Right kidney (tissue), 9 donors: ENCODE measurements at places on chromosomes 3 and 15.

DNA sequence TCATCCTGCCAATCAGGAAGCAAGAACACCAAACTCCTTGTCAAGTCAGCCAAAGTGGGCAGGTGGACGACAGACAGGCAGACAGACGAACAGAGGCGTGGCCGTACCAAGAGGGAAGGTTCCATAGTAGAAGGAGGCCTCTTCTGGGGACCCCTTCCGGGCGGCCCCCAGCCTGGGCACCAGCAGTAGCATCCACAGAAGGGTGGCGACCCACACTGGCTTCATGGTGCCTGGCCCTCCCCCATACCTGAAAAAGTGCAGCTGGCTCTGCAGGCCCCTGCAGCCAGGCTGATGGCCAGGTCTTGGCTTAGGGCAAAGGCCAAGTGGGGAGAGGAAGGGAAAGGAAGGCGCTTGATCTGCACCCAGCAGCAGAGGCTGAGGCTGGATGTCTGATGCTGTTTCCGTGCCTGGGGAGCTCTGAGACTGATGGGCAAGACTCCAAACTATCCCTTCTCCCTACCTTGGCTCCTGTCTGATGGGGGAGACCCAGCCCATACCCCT, 607 bp downstream of the LCTL start:
- DNase-seq = no peak

DNA sequence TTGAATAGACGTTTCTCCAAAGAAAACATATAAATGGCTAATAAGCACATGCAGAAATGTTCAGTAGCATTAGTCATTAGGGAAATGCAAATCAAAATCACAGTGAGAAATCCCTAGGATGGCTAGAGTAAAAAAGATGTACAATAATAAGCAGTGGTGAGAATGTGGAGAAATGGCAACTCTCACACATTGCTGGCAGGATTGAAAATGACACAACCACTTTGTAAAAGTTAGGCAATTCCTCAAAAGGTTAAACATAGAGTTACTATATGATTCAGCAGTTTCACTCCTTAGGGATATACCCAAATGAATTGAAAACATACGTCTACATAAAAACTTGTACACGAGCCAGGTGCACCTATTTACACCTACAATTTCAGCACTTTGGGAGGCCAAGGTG, 108.7 kb downstream of the ITPR1 start:
- no peak for DNase-seq

DNA sequence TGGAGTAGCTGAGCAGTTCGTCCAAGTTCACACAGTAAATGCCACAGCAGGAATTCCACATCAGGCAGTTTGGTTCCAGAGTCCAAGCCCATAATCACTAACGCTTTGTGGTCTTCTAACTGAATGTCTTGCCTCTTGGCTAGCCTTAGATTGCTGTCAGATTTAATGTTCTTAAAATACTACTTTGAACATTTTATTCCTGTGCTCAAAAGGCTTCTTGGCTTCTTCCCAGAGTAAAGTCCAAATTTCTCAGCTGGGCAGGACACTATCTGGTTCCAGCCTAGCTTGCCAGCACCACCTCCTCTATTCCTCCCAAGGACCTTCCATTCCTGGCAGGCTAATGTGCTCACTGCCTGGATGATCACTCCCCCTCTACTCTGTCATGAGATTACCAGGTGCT, 256.9 kb downstream of the SQOR start:
- DNase-seq = no peak

- DNase-seq = no peak
Observed at GRCh38 chr3:98900265-98901118, 1.0 kb downstream of the DCBLD2 start.

GRCh38 chr15:23038726-23039142, 635 bp downstream of the TUBGCP5 start:
- no peak for DNase-seq

DNA sequence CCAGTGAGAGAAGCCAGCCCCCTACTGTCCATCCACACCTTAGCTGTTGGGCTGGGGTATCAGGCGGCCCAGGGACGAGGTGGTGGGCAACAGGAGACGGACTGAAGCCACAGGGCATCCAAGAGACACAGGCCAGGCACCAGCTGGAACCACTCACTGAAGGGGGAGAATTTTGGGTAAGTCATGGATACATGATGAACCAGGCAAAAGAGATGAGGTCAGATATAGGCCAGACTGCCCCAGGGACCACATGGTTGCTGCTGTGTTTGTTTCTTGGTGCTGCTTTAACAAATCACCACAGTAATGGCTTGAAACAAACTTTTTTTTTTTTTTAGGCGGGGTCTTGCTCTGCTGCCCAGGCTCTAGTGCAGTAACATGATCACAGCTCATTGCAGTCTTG, 66.4 kb downstream of the SEMA5B start:
- no peak for DNase-seq

- no peak for DNase-seq
Observed at GRCh38 chr3:111745786-111746185, 113.3 kb upstream of the PHLDB2 start.

DNA sequence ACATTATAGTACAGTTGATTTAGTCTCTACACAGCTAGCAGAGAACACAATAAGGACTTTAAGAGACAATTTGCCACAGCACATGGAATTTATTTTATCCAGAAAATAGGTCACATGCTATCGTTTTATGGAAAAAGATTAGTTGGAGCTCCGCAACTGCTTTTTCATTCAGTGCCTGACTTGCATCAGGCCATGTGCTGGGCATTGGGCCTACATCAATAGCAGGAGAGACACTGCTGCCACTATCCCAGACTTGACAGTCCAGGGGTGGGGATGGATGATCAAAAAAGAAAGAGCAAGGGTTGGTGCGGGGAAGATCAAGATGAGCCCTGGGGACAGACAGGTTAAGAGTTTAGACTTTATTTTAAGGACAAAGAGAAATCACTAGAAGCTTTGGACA, 75.2 kb upstream of the C3orf80 start:
- DNase-seq = no peak

GRCh38 chr15:45242289-45242688, 9.7 kb upstream of the SLC28A2 start:
- DNase-seq = no peak

- no peak for DNase-seq
Observed at GRCh38 chr3:45055411-45056143, 29.5 kb downstream of the CLEC3B start.

- no peak for DNase-seq
Observed at GRCh38 chr3:133827136-133827535, 21.5 kb downstream of the SRPRB start.

DNA sequence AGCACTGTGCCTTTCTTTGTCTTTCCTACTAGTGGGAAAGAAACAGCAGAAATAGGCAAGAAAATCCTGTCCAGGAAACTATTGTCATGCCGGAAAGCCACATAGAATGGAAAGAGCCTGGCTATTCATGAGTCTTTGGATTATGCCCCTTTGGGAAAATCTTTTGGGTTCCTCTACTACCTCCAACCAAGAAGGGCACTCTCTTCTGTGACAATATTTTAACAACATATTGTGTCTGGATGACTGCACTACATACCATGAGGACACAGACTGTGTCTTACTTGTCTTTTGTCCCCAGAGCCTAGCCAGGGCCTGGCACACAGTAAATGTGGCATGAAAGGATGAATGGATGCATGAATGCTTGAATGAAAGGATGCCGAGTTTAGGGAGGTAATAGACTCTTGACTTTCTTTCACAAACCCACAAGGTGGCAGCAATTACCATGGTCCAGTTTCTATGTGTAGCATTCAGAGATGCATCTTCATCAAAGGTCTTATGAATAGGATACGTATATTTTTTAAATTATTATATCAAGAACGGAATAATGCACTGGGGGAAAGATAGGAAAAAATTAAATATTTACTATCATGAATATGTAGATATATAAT, 30.3 kb downstream of the ARL14 start:
- no peak for DNase-seq

DNA sequence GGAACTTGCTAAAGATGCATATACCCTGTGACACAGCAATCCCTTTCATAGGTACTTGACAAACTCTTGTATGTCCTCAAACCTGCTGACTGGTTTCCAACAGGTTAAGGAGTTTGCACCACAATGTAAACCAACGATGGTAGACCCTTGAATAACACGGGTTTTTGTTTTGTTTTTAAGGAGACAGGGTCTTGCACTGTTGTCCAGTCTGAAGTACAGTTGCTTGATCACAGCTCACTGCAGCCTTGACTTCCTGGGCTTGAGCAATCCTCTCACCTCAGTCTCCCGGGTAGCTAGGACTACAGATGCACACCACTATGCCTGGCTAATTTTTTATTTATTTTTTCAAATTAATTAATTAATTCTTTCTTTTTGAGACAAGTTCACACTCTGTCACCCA, 23.3 kb downstream of the SIN3A start:
- no peak for DNase-seq

DNA sequence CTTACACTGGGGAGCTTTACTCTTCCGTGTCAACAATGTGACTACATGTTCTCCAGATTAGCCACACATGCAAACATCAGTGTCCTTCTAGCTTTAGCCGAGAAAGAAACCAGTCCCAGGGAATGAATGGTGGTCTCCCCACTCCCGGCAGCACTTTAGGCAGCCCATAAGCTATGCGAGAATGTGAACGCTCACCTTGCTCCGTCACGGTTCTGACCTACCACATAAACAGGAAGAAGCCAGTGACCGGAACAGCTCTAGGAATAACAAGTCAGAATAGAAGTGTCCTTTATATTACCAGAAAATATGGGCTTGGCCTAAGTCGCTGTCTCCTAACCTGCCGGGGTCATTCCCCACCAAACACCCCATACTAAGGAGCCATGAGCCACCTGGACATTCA, 98.0 kb upstream of the ABHD17C start:
- DNase-seq = no peak

- DNase-seq = no peak
Observed at GRCh38 chr3:98376631-98377030, 13.8 kb upstream of the OR5K3 start.

DNA sequence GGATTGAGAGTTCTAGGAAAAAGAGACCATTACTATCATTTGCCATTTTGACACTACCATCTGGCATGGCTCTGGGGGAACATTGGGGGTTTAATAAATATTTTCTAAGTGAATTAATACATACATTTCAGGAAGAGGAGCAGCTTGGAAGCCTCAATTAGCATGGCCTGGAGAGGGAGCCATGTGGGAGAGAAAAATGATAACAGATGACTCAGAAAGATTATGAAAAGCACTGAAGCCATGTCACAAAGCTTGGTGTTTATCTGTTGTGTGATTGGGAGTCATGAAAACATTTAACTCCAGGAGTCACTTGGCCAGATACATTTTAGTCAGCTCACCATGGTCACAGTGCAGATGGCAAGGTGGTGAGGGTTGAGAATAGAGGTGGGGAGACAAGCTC, 121.0 kb downstream of the SSR3 start:
- DNase-seq = no peak

GRCh38 chr15:101168463-101168824, 83.4 kb downstream of the CHSY1 start:
- DNase-seq = no peak

DNA sequence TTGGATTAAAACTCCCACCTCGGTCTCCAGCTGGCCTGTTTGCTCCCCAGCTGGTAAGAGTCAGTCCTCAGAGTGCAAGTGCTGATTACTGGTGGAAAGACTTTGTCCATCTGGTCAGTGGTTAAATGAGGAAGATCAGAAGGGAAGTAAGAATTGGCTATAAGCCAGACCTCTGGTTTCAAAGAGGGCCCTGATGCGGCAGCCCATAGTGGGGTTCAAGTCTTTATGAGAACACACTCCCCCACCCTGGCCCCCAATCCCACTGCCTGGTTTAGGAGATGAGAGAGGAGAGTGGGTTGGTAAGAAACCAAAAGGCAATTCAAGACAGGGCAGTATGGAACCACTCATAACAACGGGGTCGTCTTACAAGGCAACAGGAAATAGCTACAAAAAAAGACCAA, 65.0 kb downstream of the FRMD4B start:
- peak; percentile 44 for DNase-seq

DNA sequence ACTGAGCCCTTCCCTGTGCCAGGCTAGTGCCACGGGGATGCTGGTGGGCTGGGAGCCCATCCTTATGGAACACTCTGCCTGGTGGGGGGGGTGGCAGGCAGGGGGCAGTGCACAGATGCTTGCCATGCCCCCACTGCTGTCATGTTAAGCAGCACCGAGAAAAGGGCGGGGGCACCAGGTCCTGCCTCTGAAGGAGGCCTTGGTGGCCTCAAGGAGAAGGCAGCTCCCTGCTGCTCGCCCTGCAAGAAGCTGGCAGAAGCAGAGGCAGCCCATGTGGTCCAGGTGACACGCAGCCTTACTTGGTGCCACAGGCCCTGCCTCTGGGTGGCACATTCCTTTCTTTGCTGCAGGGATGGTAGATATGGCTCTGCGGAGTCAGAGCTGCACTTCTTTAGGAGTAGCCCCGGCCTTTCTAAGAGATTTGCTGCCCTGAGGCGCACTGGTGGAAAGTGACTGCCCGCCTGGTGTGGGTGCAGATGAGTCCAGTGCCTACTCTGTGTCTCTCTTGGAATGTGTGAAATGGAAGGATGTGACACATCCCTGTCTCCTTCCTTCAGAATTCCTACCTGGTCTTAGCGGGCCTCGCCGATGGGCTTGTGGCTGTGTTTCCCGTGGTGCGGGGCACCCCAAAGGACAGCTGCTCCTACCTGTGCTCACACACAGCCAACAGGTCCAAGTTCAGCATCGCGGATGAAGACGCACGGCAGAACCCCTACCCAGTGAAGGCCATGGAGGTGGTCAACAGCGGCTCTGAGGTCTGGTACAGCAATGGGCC, 145.8 kb downstream of the LRRK1 start:
- DNase-seq = no peak

DNA sequence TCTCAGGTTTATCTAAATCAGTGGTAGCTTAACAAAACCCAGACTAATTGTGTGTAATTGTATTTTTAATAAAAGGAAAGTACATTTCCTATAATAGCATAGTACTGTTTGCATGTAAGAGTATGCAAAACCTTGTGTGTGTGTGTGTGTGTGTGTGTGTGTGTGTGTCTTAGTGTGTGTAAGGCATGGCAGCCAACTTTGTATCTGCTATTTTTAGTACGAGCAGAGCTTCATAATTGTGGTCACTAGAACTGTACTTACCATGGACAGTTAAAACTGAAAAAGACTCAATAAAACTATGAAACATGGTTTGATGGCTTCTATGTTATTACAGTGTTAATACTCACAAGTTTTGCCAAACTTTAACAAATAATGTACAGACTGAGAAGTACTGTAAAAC, 6.2 kb downstream of the P2RY1 start:
- no peak for DNase-seq

DNA sequence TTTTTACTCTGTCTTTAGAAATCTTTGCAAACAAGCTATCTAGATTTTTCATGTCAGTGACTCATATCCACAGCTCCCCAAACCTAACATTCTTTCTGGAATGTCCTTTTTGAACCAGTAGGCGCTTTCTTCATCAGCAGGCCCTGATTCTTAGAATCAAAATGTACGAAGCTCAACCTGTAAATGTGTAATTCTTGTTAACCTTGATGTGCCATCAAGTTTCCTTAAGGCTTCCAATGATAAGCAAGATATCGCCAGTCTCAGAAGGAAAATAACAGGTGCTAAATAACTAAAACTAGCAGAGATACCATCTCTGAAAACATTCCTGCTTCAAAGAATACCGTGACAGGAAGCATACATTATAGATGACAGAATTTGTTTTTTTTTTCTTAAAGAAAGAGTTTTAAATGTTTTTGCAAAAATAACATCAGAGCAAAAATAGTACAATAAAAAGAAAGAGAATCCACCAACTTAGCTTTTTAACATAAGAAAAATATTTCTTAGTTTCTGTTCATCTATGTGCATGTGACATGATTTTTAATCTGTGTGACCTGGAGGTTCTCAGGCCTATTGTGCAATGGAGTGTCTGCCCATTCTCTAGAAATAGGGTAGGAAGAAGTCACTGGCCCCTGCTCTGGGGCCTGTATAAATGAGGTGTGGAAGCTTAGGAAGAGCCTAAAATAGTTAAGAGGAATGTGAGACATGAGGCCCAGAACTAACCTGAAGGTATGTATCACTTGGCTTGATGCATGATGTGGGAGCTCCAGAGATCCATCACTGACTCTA, 14.7 kb upstream of the SECISBP2L start:
- no peak for DNase-seq
